Left renal pelvis (tissue), 4 donors: ENCODE measurements at places on chromosomes 16 and 17. TPM values are rescaled to one million over a fixed set of nuclear protein-coding genes. Genes with fewer than 3 reads are reported as not detected.

Gene PSMC3IP
- 18.4 TPM for polyA plus RNA-seq

Gene HES7
- polyA plus RNA-seq, result not detected

GRCh38 chr17:40557531-40558299 is 7.6 kb downstream of the CCR7 start:
- no peak for DNase-seq

Gene ACSM2A
- polyA plus RNA-seq, result 1.3 TPM

DNA sequence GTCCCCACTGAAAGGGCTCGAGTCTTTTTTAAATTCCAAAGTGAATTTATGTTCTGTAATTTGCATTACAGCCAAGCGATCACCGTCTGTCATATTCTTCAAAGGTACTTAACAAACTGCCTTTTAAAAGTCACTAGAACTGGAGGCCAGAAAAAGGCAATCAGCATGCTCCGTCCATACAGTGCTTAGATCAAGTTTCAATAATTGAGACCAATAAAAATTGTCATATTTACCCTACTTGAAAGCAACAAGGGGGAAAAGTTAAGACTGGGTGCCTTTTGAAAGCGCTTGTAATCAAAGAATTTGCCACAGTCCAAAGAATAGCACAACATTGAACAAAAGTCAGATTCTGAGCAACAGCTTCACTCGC is 9.0 kb upstream of the ZFHX3 start:
- DNase-seq, result no peak

DNA sequence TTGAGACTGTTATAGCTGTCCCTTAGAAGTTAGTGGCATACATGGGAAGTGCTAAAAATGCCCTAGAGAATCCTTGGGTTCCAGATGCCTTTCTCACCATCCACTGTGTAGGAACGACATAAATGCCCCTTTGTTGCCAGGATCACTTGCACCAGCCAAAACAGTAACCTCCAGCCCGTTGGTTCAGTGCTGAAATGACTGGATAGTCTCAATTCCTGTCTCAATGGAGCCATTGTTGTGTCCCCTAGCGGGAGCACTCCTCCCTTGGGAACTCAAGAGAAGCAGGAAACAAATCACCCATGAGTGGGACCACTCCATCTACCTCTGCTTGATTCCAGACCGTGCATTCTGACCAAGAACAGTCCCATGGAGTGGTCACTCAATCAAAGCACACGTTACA is 23.1 kb downstream of the MPHOSPH6 start:
- DNase-seq, result no peak

GRCh38 chr17:872855-873254 is 90.7 kb downstream of the MRM3 start:
- DNase-seq, result no peak

GRCh38 chr16:69057400-69058378 is 47.8 kb upstream of the HAS3 start:
- DNase-seq, result no peak

GRCh38 chr17:1638171-1638590 is 7.4 kb downstream of the SCARF1 start:
- no peak for DNase-seq

Gene COASY
- 54.9 TPM for polyA plus RNA-seq

DNA sequence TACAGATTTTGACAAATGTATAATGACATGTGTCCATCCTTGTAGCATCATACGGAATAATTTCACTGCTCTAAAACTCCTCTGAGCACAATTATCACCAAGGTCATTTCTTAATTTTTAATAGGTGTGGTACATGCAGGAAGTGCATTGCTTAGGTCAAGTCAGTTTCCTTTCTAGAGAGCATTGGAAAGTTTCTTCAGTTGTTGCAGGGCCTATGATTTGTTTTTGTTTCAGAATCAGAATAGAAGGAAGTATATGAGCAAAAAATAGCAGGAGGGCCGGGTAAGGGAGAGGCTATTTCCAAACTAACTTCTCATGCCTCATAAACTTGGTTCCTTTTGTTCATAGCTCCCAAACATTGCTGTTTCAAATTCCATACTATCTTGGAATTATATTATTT is 24.0 kb upstream of the SLFN5 start:
- no peak for DNase-seq

Gene CDH5
- 49.6 TPM for polyA plus RNA-seq

DNA sequence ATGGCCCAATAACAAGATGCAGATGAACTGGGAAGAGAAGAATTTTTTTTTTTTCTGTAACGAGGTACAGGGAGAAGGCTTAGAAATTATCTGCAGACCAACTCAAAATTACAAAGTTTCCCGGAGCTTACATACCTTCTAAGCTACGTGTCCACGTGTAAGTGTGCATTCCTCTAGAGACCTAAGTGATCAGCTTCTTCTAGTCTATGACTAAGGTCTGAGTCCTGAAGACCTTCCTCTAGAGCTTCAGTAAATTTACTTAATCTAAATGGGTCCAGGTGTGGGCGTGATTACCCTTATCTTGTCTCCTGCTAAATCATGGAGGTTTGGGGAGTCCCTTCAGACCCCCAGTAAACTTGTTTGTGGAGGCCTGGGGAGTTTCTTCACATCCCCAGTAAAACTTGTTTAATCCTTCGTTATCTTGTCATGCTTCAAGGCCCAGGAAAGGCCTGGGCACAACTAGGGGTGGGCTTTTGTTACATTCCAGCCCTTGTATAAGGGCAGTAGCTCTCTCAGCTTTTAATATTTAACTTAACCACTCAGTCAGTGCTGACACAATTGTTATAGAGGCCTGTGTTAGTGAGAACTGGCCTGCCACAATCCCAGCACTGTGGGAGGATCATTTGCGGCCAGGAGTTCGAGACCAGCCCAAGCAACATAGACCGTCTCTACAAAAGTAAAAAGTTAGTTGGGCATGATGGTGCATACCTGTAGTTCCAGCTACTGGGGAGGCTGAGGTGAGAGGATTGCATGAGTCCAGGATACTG is 342.3 kb downstream of the SNX29 start:
- no peak for DNase-seq

Gene HOXB7
- polyA plus RNA-seq, result 43.7 TPM

Gene CHST6
- 1.1 TPM for polyA plus RNA-seq

Gene SEPTIN12
- polyA plus RNA-seq, result not detected

DNA sequence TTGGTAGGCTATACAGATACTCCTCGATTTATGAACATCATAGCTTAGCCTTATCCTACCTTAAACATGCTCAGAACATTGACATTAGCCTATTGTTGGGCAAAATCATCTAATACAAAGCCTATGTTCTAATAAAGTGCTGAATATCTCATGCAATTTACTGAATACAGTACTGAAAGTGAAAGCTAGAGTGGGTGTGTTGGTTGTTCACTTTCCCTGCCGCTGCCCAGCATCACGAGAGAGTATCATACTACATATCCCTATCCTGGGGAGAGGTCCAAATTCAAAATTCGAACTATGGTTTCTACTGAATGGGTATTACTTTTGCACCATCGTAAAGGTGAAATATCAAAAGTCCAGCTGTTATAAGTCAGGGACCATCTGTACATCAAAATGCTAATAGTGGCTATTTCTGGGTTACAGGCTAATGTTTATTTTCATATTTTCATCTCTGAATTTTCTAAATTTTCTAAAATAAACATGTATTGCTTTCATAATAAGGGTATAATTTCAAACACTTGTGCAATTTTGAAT is 54.5 kb downstream of the NACA2 start:
- no peak for DNase-seq

DNA sequence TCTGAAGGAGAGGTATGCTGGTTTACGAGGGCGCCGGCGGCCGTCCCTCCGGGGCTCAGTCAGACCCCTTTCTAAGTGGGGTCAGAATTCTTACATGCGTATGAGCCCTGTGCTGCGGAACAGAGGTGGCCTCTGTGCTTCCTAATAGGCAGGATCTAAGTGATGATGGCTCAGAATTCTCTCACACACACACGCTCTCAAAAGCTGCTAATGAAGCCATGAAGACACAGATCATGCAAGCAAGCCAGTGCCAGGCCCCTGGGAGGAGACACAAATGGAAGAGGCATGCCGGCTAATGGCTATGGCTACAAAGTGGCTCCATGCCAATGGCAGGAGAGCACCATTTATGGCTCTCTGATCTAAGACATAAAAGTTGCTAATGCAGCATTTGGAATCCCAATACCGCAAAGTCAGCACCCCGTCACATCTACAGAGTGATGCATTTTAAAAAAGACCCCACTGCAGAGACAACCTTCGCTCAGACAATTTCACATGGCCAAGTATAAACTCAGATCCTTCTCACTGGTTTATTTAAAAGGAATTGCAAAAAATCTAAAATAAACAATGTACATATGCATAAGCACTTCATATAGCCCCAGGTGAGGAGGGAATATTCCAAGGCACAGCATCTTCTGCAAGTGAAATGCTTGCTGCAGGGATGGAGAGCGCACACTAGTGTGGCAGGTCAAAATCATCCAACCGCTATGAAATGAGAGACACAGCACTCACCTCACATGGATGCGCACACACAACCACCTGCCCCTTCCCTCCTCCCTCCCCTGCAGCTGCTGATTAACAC is 24.5 kb downstream of the NPLOC4 start:
- no peak for DNase-seq

Gene ZNF267
- polyA plus RNA-seq, result 18.2 TPM

DNA sequence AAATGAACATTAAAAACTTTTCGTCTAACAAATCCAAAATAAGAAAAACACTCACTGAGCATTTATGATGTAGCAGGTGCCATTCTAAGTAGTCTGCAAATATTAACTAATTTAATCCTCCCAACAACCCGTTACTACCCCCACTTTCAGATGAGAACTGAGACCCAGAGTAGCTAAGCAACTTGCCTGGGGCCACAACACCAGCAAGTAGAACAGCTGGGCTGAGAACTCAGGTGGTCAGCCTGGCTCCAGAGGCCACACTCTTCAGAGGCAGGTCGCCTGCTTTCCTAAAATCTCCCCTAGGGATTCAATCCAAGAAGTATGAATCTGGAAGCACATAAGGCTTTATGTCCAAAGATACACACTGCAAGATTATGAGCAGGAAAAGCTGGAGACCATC is 6.2 kb downstream of the MBTPS1 start:
- no peak for DNase-seq

DNA sequence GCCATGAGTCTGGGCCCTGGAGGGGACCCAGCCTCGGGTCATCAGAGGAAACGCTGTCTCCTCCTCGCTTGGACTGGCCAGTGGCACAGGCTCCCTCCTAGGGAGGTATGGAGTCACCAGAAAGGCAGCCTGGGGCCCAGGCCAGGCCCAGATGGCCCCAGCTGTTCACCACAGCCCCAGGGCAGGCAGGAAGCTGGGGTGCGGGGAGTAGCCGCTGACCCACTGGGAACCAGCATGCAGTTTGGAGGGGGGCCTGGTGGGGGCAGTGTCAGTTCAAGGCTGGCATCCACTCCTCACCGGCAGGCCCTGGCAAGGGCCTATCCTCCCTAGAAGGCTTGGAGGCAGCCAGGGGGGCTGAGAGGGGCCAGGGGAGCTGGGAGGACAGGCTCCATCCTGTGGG is 48.8 kb downstream of the SDK2 start:
- DNase-seq, result no peak

GRCh38 chr17:1091900-1092299 is 87.9 kb downstream of the ABR start:
- no peak for DNase-seq

Gene CCL1
- not detected for polyA plus RNA-seq

Gene PYDC1
- polyA plus RNA-seq, result not detected

Gene PSME3
- polyA plus RNA-seq, result 114 TPM

Gene ANKRD40CL
- 0.35 TPM for polyA plus RNA-seq
